Psoas muscle (tissue), 8 donors: ENCODE measurements at places on chromosomes 1 and 21.

- H3K36me3 ChIP-seq = no peaks in the 10 kb centered on the region
- H3K4me3 ChIP-seq = peak overlapping the region; percentile 57
- no peak for DNase-seq
- no peaks in the 10 kb centered on the region for H3K27me3 ChIP-seq
These were observed 15.6 kb downstream of the PAX7 start for GRCh38 chr1:18646091-18646785.

DNA sequence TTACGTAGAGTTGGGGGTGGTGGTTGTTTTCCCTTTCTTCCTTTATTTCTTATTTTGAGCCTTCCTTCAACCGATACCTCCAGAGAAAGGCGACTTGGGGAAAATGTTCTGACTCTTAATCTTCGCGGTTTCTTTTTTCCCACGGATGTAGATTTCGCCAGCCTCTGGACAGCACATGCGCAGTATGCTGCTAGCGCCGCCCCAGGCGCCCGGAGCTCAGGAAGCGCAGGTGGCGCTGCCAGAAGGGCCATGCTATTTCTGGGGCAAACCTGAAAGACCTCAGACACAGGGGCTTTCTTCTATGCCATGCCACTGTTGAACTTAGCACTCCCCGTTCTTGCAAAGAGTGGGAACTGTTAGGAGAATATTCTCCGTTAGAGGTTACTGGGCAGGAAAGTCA is 392.1 kb downstream of the KIF26B start:
- H3K4me1 ChIP-seq = no peaks in the 10 kb centered on the region
- DNase-seq = no peak
- H3K27me3 ChIP-seq = no peaks in the 10 kb centered on the region
- no peak overlapping the region for H3K27ac ChIP-seq

DNA sequence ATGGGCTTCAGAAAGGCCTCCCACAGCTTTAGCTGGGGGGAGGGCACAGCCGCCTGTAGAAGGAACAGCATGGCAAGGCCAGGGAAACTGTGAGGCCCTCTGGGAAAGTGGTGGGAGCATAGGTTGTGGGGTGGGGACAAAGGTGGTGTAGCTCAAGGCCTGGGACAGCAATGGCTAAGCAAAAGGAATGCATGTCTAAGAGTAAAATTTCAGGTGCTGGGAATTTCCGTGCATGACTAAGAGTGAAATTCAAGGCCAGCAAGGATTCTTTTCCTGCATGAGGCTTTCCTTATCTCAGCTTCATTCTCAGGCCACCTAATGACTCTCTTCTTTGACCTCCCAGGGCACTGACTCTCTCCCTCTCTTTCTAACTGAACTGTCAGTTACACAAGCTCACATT is 86.5 kb upstream of the WNT4 start:
- H3K4me1 ChIP-seq = no peaks in the 10 kb centered on the region
- DNase-seq = no peak
- H3K27ac ChIP-seq = no peak overlapping the region
- no peaks in the 10 kb centered on the region for H3K27me3 ChIP-seq
- H3K36me3 ChIP-seq = no peaks in the 10 kb centered on the region

DNA sequence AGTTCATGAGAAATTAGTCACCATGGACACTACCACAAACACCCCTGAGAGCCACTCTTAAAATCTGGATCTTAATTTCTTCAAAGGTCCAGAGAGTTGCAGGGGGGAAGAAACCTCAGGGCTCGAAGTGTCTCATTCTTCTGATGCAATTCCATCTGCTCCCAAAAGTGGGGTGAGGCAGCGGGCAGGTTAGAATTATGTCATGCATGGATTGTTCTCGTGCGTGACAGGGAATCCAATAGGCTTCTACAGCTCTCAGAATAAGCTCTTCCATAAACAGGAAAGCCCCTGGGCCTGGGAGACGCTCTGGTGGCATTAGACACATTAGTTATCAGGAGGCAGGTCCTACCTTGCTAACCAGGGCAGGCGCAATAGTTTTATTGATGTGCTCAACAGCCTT is 8.4 kb downstream of the ENO1 start:
- H3K36me3 ChIP-seq = peaks cover 98% of the 10 kb centered on the region
- H3K27ac ChIP-seq = no peak overlapping the region
- H3K4me1 ChIP-seq = peaks cover 59% of the 10 kb centered on the region
- H3K27me3 ChIP-seq = no peaks in the 10 kb centered on the region
- no peak for DNase-seq
- H3K4me3 ChIP-seq = no peak overlapping the region

DNA sequence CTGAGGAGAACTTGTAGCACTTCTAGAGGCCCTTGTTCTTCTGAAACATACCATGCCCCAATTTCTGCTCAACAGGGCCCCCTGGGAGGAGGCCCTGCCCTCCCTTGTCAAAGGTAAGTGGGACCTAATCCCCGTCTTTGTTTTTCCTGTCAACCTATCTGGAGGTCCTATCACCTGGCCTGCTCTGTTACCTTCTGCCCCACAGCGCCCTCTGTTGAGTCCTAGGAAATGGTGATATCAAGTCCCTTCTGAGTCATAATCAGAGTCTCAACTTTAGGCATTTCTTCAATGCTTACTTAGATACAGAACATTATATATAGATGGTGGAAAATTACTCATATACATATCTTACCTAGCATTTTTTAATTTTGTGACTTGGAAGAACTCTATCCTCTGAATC is 28.2 kb upstream of the FCRL4 start:
- no peak overlapping the region for H3K27ac ChIP-seq
- H3K4me1 ChIP-seq = no peaks in the 10 kb centered on the region
- no peaks in the 10 kb centered on the region for H3K36me3 ChIP-seq
- H3K27me3 ChIP-seq = no peaks in the 10 kb centered on the region
- no peak overlapping the region for H3K4me3 ChIP-seq

- H3K4me3 ChIP-seq = no peak overlapping the region
- H3K27me3 ChIP-seq = no peaks in the 10 kb centered on the region
- H3K36me3 ChIP-seq = no peaks in the 10 kb centered on the region
These were observed 157.7 kb downstream of the TRIM33 start for GRCh38 chr1:114353262-114353661.

- DNase-seq = no peak
- H3K4me1 ChIP-seq = no peaks in the 10 kb centered on the region
- H3K36me3 ChIP-seq = no peaks in the 10 kb centered on the region
- H3K27me3 ChIP-seq = no peaks in the 10 kb centered on the region
These were observed 47.3 kb upstream of the GPR37L1 start for GRCh38 chr1:202075389-202075788.

- no peaks in the 10 kb centered on the region for H3K36me3 ChIP-seq
- H3K27me3 ChIP-seq = no peaks in the 10 kb centered on the region
- H3K4me1 ChIP-seq = no peaks in the 10 kb centered on the region
- H3K27ac ChIP-seq = no peak overlapping the region
- no peak overlapping the region for H3K4me3 ChIP-seq
These were observed 395.2 kb upstream of the LYPLAL1 start for GRCh38 chr1:218778257-218779126.

GRCh38 chr1:154867064-154867825 is 2.8 kb downstream of the KCNN3 start:
- no peaks in the 10 kb centered on the region for H3K27me3 ChIP-seq
- peak overlapping the region; percentile 96 for H3K27ac ChIP-seq
- peaks cover 44% of the 10 kb centered on the region for H3K4me1 ChIP-seq
- peak; percentile 67 for DNase-seq
- H3K4me3 ChIP-seq = peak overlapping the region; percentile 91

GRCh38 chr1:31647106-31647505 is 2.4 kb upstream of the PEF1 start:
- no peaks in the 10 kb centered on the region for H3K36me3 ChIP-seq
- no peaks in the 10 kb centered on the region for H3K27me3 ChIP-seq
- no peak overlapping the region for H3K4me3 ChIP-seq
- H3K4me1 ChIP-seq = peaks cover 27% of the 10 kb centered on the region
- DNase-seq = no peak

DNA sequence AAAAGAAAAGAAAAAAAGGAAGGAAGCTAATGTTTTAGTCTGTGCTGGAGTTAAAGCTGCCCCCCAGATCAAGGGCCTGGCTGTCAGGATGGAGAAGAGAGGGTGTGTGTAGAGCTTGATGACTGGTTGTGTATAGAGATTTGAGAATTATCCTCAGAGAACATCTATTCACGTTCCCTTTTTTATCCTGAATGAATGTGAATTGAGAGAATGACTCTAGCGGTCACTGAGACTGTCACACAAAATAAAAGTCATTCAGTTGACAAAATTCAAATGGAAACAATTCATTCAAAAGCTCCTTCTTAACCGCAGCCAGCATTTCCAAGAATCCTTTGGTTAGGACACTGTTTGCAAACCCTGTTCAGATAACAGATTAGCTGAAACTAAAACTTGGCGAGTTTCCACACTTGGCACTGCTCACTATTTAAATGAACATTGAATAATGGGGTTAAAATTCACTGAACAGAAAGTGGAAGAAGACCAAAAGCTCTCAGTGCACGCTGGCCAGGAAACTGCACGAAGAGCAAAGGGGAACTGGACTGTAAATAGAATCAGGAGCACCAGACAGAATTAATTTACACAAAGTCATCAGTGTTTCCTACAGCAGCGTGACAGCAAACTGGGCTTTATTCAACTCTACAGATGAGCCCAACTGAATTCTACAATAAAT is 13.6 kb upstream of the FAM89A start:
- peaks cover 7% of the 10 kb centered on the region for H3K27me3 ChIP-seq
- no peaks in the 10 kb centered on the region for H3K36me3 ChIP-seq
- H3K27ac ChIP-seq = no peak overlapping the region
- no peak overlapping the region for H3K4me3 ChIP-seq
- no peaks in the 10 kb centered on the region for H3K4me1 ChIP-seq

GRCh38 chr1:91513160-91513559 is 12.5 kb downstream of the CDC7 start:
- H3K4me1 ChIP-seq = no peaks in the 10 kb centered on the region
- H3K4me3 ChIP-seq = no peak overlapping the region
- no peaks in the 10 kb centered on the region for H3K27me3 ChIP-seq
- no peaks in the 10 kb centered on the region for H3K36me3 ChIP-seq
- H3K27ac ChIP-seq = no peak overlapping the region
- no peak for DNase-seq

DNA sequence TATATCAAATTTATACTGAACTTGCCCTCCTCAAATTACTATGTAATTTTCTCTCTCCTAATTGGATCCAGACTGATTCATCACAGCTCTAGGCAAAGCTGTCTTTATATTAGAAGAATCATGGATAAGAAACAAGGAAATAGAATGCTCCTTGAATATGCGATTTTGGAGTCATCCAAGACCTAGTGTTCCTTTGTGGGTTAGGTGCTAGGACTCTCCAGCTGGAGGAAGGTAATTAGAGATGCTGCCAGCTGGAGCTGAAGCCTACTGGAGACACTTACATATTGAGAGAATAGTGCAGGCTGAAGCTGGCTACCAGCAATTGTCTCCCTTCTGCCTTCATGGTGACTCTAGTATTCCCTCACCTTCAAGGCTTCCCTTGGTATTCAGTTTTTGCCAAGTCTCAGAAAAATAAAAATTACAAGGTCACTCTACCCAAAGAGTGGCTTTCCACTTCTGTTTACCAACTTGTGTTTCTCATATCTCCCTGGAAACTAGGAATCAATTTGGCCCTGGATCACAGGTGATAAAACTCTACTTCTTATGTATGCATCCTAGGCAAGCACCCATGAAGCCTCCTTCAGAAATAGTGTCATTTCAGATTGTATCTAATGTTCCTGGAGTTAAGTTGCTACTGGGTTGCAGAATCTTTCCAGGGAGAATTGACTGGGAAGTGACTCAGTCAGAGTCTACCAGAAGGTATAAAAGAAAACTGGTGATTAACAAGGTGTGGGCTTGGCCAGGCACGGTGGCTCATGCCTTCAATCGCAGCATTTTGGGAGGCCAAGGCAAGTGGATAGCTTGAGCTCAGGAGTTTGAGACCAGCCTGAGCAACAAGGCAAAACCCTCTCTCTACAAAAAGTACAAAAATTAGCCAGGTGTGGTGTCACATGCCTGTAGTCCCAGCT is 24.4 kb upstream of the DOCK7 start:
- H3K4me1 ChIP-seq = no peaks in the 10 kb centered on the region
- no peak overlapping the region for H3K4me3 ChIP-seq
- no peaks in the 10 kb centered on the region for H3K36me3 ChIP-seq
- no peak for DNase-seq

DNA sequence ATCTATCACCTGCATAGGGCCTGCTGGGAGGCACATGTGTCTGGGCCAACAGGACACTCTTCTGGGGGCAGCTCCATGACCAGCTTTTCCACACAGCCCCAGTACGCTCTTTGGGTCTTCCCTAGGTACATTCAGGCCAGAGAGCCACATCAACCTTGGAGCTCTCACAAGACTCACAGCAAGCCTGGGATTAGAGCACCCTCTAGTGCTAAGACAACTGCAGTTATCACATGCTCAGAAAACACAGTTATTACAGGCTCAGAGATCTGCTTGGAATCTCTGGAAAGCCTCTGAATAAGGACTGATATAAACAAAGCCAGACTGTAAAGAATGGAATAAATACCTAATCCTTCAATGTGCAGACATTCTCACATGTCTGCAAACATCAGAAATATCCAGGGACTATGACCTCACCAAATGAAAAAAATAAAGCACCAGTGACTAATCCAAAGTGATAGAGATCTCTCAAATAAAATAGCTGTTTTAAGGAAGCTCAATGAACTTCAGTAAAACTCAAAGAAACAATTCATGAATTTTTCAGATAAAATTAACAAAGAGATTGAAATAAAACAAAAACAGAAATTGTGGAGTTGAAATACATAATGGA is 563.9 kb upstream of the NR5A2 start:
- H3K4me1 ChIP-seq = no peaks in the 10 kb centered on the region
- H3K36me3 ChIP-seq = no peaks in the 10 kb centered on the region
- no peak for DNase-seq
- H3K27me3 ChIP-seq = no peaks in the 10 kb centered on the region

DNA sequence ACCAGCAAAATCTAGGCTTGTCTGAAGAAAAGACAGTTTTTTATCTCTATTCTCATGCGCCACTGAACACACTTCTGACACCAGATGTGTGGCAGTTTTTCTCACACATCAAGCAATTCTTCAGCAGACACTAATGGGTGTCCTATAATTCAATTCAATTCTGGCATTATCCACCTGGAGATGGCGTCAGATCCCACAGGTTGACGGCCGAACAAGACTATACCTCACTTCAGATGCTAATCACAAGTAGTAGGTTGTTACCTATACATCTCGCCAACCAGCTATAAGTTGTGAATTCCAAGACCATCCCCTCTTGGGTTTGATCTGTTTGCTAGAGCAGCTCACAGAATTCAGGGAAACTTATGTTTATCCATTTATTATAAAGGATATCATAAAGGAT is 89.9 kb upstream of the ARTN start:
- H3K27ac ChIP-seq = no peak overlapping the region
- no peak overlapping the region for H3K4me3 ChIP-seq
- peaks cover 5% of the 10 kb centered on the region for H3K4me1 ChIP-seq
- DNase-seq = no peak
- H3K36me3 ChIP-seq = peaks cover 13% of the 10 kb centered on the region
- H3K27me3 ChIP-seq = no peaks in the 10 kb centered on the region
